Neural progenitor cell (in vitro differentiated cells): ENCODE measurements at places on chromosomes 3 and 15. TPM values are rescaled to one million over a fixed set of nuclear protein-coding genes. Genes with fewer than 3 reads are reported as not detected.

DNA sequence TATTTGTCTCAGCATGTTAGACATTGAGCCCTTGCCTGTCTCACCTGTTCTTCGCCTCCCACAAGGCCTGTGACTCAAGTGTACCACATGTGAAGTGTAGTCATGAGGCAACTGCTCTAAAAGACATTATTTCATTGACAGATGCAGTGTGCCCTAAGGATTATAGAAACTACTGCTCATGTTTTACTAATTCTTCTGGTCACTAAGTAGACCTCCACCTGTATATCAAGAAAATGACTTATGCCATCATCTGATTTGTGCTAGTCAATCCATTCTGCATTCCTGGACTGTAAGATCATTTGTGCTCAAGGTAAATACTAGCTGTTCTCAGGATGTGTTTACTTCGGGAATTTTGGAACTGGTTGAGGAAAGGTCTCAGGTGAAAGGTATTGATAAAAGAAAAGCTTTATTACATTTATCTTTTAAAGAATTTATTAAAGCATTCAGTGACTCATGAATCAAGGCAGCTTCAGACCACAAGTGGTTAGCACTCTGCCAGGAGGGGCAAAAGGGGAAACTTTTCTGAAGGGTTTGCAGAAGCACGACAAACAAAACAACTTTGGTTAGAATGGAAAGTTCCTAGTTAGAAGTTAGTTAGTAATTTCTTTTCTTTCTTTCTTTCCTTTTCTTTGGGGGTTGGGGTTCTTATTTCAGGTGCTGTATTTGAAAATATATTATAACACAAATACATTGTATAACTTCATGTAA, 465.3 kb upstream of the CBLB start:
- DNase-seq = no peak
- H3K27me3 ChIP-seq = no peaks in the 10 kb centered on the region
- no peak overlapping the region for H3K27ac ChIP-seq
- peaks cover under 1% of the 10 kb centered on the region for H3K4me1 ChIP-seq

GRCh38 chr3:137191133-137191923, 233.5 kb downstream of the IL20RB start:
- no peak overlapping the region for H3K4me3 ChIP-seq
- no peak for DNase-seq
- H3K27ac ChIP-seq = no peak overlapping the region
- H3K4me1 ChIP-seq = peaks cover 19% of the 10 kb centered on the region
- H3K36me3 ChIP-seq = no peaks in the 10 kb centered on the region

DNA sequence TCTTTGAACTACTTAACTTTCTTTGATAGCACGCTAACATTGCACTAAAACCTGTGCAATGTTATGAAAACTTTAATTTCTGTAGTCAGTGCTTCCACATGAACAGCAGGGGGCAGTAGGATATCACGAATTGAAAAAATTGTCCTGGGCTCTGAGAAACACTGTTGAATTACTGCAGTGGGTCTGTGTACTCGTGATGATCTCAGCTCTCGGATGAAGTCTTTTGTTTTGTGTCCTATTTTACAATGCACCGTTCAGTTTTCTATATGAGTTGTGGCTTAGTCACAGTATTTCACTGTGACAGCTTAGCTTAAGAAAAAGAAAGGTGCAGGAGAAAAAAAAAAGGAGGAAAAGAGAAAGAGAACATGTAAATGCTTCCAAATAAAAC, 141.3 kb upstream of the CCDC54 start:
- peaks cover 12% of the 10 kb centered on the region for H3K27me3 ChIP-seq
- no peaks in the 10 kb centered on the region for H3K36me3 ChIP-seq

GRCh38 chr3:189368384-189368783, 196.6 kb downstream of the TPRG1 start:
- no peaks in the 10 kb centered on the region for H3K27me3 ChIP-seq
- DNase-seq = no peak
- no peak overlapping the region for H3K27ac ChIP-seq
- no peaks in the 10 kb centered on the region for H3K4me1 ChIP-seq
- H3K4me3 ChIP-seq = no peak overlapping the region

DNA sequence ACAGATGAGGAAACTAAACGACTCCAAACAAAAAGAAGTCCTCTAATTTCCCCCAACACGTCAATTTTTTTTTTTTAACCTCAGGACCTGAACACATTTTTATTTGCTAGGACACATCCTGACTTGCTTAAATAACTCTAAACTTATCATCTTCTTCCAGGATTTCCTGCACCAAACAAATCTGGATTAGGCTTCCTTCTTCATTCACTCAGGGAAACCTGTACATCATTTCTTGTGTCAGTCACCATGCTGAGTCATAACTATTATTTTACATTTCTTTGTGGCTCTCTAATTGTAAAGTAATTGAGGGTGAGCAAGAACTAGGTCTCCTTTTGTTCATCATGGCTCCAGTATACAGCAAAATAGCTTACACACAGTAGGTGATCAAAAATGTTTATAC, 433.4 kb upstream of the GBE1 start:
- DNase-seq = no peak
- H3K27ac ChIP-seq = no peak overlapping the region
- no peak overlapping the region for H3K4me3 ChIP-seq
- H3K27me3 ChIP-seq = no peaks in the 10 kb centered on the region

DNA sequence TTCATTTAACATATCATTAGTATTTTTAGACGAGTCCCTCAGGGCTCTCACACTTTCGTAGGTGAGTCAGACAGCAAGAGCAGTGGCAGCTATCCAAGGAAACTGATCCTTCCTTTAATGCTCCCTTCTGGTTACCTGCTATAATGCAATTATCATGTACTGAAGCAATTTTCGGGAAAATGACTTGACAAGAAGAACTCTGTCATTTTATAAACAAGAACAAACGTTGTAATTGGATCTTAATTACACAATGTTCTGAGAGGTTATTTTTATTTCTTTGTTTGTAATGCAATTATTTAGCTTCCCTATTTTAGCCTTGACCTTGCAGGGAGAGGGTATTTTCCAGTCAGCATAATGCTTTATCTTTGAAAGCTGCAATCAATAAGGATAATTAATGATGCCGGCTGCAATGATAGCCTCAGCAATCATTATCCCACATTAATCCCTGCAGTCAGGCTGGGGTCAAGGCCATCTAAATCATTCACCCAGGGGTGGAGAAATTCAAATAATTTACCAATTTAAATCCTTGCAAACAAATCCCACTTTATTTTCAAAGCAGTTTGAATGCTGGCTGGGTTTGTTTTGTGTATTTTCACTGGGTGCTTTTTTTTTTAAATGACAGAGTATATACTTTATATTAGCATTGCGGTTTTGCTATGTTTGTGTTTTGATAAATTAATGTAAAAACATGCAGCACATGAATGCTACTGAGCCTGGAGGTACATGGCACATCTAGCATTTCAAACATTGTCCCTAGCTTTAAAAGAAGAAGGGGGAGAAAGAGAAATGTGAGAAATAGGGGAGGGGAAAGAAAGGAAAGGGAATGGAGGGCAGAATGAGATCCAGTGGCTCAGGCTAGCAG, 249.9 kb downstream of the SHOX2 start:
- no peak overlapping the region for H3K27ac ChIP-seq
- no peaks in the 10 kb centered on the region for H3K27me3 ChIP-seq

DNA sequence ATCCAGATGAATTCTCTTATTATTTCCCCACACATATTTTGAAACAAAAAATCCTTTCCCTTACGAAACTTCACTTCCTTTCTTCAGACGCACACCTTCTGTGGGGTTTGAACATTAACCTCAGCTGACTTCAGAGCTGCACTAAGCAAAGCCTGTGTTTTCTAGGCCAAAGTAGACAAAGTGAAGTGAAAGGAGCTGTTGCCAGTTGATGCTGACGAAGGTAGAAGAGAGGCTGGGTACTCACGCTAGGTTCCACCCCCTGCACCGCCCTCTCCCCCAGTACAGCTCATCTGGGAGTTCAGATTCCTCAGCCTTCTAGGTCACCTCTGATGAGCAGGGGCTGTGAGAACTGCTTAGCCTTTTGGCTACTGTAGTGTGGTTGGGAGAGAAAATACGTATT, 24.1 kb downstream of the DUT start:
- no peak overlapping the region for H3K27ac ChIP-seq
- peaks cover 10% of the 10 kb centered on the region for H3K4me1 ChIP-seq
- no peak overlapping the region for H3K4me3 ChIP-seq
- H3K36me3 ChIP-seq = no peaks in the 10 kb centered on the region

DNA sequence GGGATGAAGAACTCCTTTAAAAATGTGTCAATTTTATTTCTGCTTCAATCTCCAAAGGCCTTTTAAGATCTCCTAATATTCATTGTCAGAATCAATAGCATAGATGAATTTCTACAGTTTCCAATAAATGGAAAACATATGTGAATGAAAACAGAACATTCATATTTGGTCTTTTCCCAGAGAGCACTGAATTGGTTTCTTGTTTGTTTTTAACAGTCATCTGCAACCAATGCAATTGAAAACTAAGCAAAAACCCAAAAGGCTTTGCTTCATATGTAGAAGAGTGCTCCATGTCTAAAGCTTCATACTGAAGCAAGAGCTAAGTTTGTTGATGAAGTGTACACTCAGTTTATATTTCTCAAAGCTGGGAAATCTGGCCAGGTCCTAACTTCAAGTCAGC, 426.5 kb upstream of the CDIN1 start:
- no peak overlapping the region for H3K4me3 ChIP-seq
- H3K36me3 ChIP-seq = no peaks in the 10 kb centered on the region
- no peaks in the 10 kb centered on the region for H3K27me3 ChIP-seq
- no peak overlapping the region for H3K27ac ChIP-seq

DNA sequence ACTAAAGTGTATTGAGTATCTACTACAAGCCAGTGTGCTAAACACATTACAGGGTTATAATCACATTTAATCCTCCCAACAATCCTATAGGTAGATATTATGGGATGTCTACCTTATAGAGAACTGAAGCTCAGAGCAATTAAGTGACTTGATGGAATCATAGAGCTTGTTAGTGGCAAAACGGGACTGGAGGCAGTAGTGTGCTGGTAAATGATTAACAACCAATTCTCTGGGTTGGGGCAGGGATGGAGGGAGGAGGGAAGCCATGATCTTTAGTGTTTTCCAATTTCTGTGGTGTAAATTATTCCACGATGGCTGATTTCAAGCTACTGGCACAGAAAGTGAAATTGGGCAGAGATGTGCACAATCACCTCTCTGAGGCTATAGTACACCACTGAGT, 18.5 kb upstream of the CSRNP1 start:
- H3K27ac ChIP-seq = no peak overlapping the region
- peaks cover 4% of the 10 kb centered on the region for H3K4me1 ChIP-seq
- no peaks in the 10 kb centered on the region for H3K27me3 ChIP-seq
- no peak for DNase-seq
- H3K4me3 ChIP-seq = no peak overlapping the region

GRCh38 chr3:46695177-46695961, 1.9 kb upstream of the ALS2CL start:
- H3K4me3 ChIP-seq = no peak overlapping the region
- peaks cover 4% of the 10 kb centered on the region for H3K4me1 ChIP-seq
- H3K27ac ChIP-seq = no peak overlapping the region
- H3K36me3 ChIP-seq = no peaks in the 10 kb centered on the region
- H3K27me3 ChIP-seq = peaks cover 47% of the 10 kb centered on the region
- peak; percentile 64 for DNase-seq

DNA sequence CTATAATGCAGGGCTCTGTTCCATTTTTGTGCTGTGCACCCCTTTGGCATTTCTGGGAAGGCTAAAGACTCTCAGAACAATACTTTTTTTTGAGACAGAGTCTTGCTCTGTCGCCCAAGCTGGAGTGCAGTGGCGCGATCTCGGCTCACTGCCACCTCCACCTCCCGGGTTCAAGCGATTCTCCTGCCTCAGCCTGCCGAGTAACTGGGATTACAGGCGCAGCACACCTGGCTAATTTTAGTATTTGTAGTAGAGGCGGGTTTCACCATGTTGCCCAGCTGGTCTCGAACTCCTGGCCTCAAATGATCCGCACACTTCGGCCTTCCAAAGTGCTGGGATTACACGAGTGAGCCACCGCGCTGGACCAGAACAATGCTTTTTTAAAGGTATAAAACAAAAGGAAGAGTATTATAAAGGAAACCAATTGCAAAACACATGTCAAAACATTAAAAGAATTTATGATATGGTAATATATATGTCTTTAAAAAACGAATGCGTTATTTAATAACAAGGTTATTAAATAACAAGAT, 999 bp downstream of the SQOR start:
- peaks cover 85% of the 10 kb centered on the region for H3K27me3 ChIP-seq
- DNase-seq = no peak
- H3K27ac ChIP-seq = no peak overlapping the region
- no peaks in the 10 kb centered on the region for H3K36me3 ChIP-seq
- H3K4me3 ChIP-seq = peak overlapping the region; percentile 62

GRCh38 chr3:138939561-138940241, 7.2 kb downstream of the FOXL2 start:
- peak; percentile 84 for DNase-seq
- H3K27ac ChIP-seq = no peak overlapping the region
- no peaks in the 10 kb centered on the region for H3K36me3 ChIP-seq
- peaks cover 100% of the 10 kb centered on the region for H3K27me3 ChIP-seq
- peaks cover 38% of the 10 kb centered on the region for H3K4me1 ChIP-seq
- peak overlapping the region; percentile 33 for H3K4me3 ChIP-seq

DNA sequence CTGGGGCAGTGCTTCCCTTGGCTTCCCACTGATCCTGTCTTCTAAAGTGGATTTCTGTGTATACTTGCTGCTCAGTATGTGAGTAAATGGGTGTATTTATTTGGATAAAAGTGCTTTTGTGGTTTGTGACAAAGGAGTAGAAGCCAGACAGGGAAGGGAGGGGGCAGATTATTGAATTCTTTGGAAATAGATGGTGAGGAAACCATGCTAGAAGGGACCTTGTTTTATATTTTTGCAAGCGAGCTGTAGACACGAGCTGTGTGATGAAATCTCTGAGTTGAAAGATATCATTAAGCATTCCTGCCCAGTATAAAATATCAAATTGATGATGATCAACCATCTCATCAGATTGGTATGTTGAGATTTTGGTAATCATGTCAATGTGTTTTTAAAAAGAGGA, 68.9 kb downstream of the DUT start:
- no peak for DNase-seq
- peaks cover 7% of the 10 kb centered on the region for H3K4me1 ChIP-seq
- H3K27ac ChIP-seq = no peak overlapping the region

- H3K36me3 ChIP-seq = no peaks in the 10 kb centered on the region
- no peak overlapping the region for H3K27ac ChIP-seq
- no peak overlapping the region for H3K4me3 ChIP-seq
- no peaks in the 10 kb centered on the region for H3K27me3 ChIP-seq
Observed at GRCh38 chr3:53803124-53803815, 42.9 kb downstream of the CHDH start.

DNA sequence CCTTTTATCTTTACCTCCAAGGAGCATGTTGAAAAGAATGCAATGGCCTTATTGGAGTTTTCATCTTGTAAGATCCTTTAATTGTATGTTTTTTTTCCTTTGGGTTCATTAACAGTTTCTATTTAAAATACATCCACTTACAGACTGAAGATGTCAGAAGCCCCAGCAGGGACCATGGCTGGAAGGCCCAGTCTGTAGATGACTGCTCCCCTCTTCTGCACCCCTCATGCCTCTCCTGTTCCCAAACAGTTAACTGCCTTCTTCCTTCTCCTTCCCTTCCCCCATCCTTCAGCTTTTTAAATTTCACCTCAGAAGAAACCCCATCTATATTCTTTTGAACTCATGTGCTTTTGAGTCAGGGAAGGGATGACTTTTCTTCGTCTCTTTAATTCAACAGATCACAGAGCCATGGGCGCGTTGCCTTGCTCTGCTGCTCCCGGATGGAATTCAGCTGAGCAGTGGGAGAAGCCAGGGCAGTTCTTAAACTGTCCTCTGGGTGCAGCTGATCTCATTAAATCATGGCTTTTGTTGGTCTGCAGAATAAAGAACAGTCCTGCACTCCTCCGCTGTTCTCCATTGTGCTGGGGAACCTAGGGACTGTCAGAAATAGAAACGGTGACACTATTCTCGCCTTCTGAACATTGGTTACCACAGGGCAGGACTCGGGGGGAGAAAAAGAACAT, 71.5 kb upstream of the EIF1B start:
- no peaks in the 10 kb centered on the region for H3K36me3 ChIP-seq
- H3K27ac ChIP-seq = peak overlapping the region; percentile 76
- peak; percentile 78 for DNase-seq
- H3K27me3 ChIP-seq = no peaks in the 10 kb centered on the region
- no peak overlapping the region for H3K4me3 ChIP-seq

The SGO1 gene
- 48.2 and 59.2 TPM in 2 replicates for total RNA-seq

The CCDC13 gene
- total RNA-seq = 1.1 TPM in 1 of 2 replicates, not detected in the other
